AG10803 (cell line): ENCODE measurements at places on chromosomes 1 and 21.

DNA sequence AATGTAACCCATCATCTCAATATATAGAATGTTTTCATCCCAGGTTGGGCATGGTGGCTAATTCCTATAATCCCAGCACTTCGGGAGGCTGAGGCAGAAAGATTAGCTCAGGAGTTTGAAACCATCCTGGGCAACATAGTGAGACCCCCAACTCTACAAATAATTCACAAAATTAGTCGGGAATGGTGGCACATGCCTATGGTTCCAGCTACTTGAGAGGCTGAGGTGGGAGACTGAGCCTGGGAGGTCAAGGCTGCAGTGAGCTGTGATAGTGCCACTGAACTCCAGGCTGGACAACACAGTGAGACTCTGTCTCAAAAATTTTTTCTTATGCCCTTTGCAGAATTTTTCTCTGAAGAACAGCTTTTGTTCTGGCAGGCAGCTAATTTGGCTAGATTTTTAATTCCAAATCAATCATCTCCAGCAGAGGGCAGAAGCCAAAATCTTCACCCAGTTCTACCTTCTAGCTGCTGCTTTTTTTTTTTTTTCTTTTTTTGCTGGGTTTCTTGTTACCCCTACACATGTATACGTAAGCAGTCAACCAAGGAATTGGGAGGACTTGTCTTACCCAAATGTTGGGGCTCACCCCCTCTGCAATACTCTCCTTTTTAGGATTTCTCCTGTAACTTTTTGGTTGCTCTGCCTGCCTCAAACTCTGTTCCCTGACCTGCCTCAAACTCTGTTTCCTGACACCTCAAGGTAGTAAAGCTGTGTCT lies 2.7 kb upstream of the RAD54L start:
- peak; percentile 34 for DNase-seq

GRCh38 chr1:12690156-12690555 lies 25.8 kb upstream of the AADACL3 start:
- no peak for DNase-seq

DNA sequence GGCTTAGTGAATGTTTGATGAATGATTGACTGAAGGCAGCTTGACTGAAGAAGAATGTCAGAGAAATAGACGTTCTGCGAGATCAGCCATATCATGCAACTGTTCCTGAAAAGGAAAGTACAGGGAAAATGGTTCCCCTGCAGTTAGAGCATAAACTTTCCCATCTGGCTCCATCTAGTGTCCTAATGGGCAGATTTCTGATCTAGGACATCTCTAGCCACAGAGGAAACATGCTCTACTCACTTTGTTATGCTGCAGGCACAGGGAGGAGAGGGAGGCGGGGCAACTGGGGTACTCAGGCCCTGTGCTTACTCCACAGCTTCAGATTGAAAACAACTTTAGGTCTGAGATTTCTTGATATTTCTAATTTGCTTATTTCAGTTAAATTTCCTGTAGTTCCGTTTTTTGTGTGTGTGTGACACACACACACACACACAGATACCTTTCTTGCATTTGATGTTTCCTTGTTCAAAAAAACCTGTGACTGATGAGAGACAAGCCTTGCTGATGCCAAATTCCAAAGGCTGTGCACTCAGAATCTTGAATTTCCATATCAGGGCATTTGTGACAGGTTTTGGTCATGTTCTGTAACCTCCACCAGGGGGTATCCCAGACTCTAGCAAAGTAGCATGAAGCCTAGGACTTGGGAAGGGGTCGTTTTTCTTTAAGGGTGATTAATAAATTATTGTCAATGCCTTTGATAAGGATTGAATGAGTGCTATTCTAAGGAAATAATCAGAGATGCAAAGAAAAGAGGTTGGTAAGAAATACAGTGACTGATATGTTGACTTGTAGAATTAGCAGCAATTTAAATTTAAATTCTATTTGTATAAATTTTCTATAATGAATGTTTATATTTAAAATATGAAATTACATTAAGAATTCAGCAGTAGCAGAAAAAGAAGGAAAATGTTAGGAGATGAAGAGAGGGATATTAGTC lies 139.7 kb upstream of the BEND5 start:
- peak; percentile 79 for DNase-seq

- peak; percentile 11 for DNase-seq
Measured at GRCh38 chr1:196659471-196659870, 7.6 kb downstream of the CFH start.

DNA sequence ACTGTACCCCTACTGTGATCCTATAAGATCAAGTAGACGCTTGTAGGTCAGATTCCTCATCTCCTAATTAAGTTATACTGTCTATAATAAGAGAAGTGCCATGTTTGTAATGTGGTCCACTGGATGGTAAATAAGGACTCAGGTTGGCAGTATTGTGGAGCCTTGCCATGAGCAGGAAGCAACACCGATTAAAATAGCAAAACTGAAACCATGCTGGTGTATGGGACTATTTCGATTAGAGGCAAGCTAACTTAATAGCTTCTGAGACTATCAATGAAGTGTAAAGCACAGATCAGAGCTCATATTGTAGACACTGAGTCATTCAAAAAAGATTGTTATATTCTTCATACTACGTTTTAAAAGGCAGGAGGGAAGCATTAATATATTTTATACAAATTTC lies 348.8 kb downstream of the HHAT start:
- DNase-seq: no peak

DNA sequence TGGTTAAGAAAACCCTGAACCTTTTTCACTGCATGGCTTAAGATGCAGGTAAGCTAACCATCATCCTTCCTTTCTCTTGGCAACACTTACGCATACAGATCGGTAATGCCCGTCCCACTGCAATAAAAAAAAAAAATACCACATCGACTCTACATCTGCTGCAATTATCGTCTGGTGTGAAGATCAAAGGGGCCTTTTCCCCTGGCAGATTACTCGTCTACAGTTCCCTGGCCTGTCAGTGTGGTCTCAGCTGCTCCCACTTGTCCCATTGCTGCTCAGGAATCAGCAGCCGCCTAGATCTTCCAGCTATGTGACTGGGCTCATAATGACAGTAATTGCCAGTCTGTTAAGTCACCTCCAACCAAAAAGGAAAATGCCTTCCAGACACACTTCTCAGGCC lies 133.1 kb downstream of the SETD4 start:
- no peak for DNase-seq
